ENCODE measurements at places on chromosomes 3 and 15.

DNA sequence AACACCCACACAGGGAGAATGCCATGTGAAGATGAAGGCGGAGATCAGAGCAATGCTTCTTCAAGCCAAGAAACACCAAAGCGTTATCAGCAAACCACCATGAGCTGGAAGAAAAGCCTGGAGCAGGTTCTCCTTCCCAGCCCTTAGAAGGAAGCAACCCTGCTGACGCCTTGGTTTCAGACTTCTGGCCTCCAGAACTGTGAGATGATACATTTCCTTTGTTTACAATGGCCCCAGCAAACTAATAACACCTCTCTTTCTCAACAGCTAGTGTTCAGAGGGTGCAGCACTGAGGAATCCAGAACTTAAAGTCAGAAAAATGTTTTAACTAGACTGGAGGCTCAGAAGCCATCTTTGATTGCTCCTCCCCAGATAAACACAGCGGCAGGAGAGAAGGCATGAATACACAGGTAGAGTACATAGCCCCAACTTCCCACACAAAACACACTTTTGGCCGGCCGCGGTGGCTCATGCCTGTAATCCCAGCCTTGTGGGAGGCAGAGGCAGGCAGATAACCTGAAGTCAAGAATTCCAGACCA lies 132.4 kb upstream of the LPP start:
- peak; percentile 25 for DNase-seq

DNA sequence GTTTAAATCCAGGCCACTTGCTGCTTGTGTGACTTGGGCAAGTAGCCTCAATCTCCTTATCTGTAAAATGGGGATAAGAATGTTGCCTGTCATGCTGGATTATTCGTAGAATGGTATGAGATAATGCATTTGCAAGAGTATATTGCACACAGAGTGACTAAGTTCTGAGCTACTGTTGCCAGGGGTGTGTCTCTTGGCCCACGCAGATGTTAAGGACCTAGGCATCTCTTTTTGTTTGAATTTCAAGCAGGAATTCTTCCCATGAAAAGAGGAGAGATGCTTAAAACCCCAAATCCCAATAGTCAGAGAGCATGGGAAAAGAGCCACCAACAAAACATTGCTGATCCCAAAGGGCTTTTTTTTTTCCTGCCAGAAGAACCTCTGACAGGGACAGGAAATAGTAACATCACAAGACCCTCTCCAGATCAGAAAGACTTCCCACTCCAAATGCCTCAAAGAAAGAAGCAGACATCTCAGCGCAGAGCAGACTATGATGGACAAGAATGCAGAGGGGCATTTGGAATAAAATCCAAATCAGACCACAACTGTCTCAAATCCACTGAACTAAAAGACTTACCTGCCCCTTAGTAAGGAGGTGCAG lies 90.5 kb downstream of the MRPL46 start:
- no peak for DNase-seq

DNA sequence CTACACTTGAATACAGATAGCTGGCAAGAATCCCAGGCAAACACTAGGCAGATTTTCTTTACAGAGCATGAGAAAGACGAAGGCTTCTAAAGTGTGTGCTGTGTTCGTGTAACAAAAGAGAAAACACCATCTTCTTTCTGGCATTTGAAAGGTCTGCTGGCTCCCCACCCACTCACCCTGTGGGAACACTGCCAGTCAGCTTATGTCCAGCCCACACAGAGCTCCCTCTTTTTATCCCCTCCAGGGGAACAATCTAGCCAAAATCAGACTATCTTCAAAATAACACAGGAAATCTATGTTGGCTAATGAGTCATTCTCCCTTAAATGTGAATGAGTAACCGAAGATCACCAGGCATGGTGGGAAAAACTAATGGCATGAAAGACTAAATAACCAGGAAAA lies 45.6 kb upstream of the PAQR5 start:
- DNase-seq = no peak

- DNase-seq = no peak
These were observed 322.0 kb downstream of the MFSD1 start for GRCh38 chr3:159123877-159124276.

DNA sequence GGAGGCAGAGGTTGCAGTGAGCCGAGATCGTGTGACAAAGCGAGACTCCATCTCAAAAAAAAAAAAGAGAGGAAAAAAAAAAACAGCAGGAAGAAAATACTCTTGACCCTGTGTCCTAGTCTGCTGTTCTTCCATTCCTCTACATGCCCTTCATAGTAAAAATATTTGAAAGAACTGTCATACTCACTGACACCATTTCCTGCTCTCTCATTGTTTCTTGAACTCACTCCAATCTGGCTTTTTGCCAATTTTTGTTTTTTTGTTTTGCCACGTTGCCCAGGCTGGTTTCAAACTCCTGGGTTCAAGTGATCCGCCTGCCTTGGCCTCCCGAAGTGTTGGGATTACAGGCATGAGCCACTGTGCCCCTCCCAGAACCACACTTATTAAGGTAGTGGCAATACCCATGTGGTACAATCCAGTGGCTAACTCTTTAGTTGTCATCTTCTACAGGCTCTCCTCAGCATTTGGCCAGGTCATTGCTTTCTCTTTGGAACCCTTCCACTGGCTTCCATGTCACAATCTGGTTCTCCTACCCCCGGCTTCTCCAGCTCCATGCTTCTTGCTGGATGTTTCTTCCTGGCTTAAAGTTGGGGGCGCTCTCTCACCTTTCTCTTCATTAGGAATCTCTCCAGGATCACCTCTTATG lies 238.2 kb upstream of the C2CD4B start:
- no peak for DNase-seq

- no peak for DNase-seq
These were observed 567.9 kb upstream of the GBE1 start for GRCh38 chr3:82329300-82329699.

DNA sequence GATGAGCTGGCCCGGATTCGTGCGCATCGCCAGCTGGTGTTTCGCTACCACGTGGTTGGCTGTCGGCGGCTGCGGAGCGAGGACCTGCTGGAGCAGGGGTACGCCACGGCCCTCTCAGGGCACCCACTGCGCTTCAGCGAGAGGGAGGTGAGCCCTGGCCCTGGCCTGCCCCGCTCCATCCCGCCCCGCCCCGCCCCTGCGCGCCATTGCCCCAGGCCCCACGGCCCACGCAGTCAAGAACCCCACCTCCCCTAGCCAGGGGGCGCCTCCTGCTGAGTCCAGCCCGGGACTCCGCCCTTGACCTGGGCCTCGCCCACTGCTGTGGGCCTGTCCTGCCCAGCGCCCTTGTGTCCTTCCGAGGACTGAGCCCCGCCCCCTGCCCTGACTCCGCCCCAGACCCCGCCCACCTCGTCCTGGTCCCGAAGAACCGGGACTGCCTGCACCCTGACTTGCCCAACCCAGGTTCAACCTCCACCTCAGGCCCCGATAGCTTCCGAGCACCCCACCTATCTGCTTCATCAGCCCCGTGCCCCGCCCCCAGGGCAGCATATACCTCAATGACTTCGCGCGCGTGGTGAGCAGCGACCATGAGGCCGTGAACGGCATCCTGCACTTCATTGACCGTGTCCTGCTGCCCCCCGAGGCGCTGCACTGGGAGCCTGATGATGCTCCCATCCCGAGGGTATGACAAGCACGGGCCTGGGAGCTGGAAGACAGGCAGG lies 14.8 kb downstream of the NT5DC2 start:
- DNase-seq = no peak
